Occipital lobe (tissue), 3 donors: ENCODE measurements at places on chromosomes 13 and 19.

DNA sequence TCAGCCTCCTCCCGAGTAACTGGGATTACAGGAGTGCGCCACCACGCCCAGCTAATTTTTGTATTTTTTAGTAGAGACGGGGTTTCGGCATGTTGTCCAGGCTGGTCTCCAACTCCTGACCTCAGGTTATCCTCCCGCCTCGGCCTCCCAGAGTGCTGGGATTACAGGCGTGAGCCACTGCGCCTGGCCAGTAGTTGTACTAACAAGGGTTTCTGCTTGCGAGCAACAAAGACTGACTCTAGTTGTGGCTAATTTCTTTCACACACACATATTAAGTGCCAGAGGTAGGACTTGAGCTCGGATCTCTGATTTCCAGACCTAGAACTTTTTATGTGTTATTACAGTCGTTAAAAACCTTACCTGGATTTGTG is 635 bp upstream of the PCCA start:
- no peak for DNase-seq

- DNase-seq = no peak
Measured at GRCh38 chr13:26376430-26376829, 122.5 kb downstream of the CDK8 start.

DNA sequence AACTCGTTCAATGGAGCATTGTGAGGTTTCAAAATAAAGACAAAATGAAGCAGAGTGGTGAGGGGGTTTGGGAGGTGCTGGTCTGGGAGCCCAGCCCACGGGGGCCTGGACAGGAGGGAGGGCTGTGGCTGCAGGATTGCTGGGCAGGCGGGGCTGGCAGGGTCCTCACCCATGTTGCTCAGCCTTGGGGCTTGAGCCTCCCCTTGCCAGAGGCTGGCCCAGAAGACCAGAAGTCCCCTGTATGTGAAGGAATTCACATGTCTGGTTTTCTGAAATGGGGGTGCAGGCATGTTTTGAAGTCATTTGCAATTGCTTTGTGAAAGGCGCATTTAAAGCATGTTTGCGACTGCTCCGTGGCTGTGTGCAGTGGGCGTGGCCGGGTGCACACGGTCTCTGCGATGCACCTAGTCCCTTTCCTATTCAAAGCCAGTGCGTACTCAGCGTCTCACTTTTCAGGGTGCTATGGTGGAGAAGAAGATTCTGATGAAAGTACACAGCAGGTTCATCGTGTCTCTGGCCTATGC is 2.3 kb downstream of the GRK1 start:
- no peak for DNase-seq

GRCh38 chr13:111204438-111205177 is 89.5 kb downstream of the ARHGEF7 start:
- DNase-seq = no peak

DNA sequence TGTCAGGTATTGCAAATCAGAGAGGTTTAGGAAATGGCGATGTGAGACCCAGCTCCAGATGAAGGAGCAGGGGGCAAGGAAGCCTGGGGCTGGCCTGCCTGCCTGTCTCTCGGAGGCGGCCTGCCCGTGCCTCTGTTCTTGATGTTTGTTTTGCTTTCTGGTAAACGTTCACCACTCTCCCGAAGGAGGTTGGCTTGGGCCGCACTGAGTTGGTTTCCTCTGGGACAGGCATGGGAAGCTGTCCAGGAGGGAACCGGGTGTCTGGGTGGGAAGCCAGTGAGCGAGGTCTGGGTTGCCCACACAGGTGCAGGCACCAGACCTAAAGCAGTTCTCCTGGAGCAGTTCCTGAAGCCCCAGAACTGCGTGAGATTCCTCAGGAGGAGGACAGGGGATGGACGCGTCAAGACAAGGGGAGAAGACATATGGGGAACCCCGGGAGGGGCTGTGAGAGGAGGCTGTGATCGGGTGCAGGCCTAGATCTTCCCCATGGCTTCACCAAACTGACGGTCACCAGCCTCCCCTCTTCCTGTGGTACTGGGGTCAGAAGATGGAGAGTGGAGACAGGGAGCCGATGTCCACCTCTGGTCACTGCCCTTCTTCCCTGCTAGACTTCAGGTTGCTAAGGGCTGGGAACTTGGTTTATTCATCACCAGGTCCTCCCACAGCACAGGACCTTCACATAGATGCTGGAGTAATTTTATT is 15.2 kb downstream of the COL4A2 start:
- DNase-seq = no peak

GRCh38 chr13:41613984-41614661 is 156.8 kb downstream of the RGCC start:
- DNase-seq = no peak

DNA sequence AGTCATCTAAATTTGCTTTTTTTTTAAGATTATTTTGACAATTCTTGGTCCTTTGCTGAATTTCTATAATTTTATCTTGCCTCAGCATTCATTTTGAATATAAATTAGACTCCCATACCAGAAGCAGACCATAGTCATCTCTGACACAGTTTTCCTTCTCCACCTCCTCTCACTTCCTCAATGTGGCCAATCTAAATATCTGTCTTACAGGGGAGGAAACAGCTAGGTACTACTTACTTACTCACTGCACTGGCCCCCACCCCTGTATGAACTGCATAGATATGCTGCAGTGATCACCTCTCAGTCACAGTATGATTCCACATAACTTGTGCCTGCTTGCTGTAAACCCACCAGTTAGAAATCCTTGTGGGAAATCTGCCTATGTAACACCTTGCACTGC is 665.6 kb downstream of the FGF9 start:
- DNase-seq = no peak

GRCh38 chr13:25927932-25928331 is 123.9 kb downstream of the SHISA2 start:
- no peak for DNase-seq

DNA sequence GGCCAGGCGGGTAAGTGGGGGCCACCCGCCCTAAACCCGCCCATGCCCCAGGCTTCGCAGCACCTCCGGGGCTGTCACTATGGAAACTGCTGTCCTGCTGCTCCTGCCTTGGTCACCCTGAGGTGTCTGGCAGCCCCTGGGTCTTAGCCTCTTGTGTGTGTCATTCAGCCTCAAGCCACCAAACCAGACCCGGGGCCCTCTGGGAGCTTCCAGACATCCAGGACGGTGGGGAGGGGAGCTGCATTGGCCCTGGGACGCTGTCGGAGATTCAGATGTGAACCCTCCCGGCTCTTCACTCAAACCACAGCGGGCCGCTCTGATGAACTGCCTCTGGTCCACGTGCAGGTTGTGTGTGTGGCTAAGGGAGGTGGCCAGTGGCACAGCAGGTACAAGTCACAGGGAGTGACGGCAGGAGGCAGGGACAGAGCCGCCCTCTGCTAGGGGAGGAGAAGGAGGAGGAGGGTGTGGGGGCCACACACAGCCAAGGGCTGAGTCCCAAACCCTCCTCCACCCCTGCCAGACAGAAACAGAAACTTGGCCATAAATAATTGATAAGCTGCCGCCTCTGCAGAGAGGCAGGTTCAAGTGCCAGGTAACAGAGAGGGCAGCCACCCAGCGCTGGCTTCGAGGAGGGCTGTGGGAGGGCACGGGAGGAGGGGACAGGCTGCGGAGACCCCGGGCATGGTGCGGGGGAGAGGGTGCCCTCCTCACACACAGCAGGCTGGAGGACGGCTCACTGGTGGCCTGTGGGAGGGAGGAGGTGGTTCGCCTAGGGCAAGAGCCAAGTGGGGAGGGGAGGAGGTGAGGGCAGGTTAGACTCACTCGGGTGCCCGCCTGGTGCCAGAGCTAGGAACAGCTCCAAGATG is 8.0 kb downstream of the NANOS3 start:
- DNase-seq = no peak
